Renal cortical epithelial cell (primary cell): ENCODE measurements at places on chromosomes 12 and 14.

DNA sequence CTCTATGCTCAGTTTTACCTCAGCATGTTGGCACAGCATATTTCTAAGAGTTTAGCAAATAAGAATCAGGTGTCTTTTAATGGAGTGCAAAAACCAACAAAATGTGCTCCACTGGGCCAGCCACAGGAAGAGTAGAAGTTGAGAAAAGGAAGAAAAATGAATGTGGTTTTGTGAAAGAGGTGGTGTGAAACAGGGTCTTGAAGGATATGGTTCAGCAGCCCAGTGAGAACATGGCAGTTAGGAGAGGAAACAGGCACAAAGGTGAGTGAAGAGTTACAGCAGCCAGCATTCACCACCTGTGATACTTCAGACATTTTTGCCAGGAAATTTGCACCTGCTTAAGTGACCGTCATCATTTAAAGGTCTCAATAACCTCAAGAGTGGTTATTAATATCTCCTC, 2.4 kb downstream of the STAB2 start:
- DNase-seq = no peak

- DNase-seq = peak; percentile 74
These were observed 42.9 kb downstream of the FLRT2 start for GRCh38 chr14:85572845-85573244.

DNA sequence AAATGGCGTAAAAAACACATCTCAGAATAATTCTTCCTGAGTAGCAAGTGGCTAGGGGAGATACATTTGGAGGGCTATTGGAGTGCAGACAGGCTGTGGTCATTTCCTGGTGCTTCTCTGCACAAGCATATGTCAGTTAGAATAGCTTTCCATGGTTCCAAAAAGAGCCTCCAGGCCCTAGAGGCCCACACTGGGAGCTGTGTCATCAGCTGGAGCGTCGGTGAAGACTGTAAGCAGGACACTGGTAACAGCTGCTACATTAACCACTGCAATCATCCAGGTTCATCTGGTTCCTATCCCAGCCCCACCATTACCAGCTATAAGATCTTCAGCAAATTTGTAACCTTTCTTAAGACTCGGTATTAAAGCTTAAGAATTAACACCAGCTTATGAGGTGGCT, 31.7 kb upstream of the APPL2 start:
- DNase-seq = no peak

GRCh38 chr14:51901475-51902024, 41.1 kb downstream of the GNG2 start:
- no peak for DNase-seq

DNA sequence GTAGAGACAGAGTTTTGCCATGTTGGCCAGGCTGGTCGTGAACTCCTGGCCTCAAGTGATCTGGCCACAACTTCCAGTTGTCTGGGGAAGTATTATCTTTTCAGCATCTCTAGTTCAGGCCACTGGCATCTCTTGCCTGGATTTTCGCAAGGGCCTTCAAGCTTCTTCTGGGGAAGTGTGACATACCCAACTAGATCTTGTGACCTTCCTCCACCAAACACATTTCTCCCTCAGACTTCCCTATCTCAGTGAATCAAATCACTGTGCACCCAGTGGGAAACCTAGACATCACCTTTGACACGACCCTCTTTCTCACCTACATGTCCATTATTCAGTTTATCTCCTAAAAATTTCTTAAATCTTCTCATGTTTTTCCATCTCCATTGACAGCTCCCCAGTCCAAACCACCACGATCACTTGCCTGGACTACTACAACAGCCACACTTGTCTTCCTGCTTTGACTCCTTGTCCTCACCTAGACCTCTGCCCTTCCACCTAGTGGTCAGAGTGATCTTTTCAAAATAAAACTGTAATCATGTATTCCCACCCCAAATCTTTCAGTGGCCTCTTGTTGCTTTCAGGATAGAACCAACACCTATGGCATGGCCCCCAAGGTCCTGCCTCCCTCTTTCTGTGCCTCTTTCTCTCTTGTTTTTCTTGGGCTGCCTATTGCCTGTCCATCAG, 3.3 kb downstream of the EEF1AKMT3 start:
- no peak for DNase-seq

DNA sequence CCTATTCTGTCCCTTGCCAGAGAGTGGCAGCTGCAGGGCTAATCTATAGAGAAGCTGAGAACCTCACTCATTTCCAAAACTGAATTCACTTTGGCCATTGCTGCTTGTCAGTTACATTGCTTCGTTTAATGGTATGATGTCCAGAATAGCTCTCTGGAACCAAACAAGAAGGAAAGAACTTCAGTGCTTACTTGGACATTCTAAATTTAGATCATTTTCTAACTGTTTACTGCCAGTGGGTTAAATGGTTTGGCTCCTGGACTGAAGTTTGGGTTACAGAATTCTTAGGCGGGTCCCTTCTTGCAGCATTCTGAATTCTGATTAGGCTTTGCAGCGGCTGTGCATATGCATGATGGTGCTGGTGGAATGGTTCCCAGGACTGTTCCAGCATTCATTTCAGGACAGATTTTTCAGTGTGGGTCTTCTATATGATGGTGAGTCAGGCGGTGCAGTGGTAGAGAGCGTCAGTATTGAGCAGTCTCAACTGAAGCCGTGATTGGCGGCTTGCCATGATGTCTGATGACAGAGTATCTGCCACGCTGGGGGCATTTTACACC, 148.7 kb downstream of the DYRK2 start:
- no peak for DNase-seq

GRCh38 chr12:92051441-92051840, 94.2 kb downstream of the BTG1 start:
- DNase-seq = no peak

DNA sequence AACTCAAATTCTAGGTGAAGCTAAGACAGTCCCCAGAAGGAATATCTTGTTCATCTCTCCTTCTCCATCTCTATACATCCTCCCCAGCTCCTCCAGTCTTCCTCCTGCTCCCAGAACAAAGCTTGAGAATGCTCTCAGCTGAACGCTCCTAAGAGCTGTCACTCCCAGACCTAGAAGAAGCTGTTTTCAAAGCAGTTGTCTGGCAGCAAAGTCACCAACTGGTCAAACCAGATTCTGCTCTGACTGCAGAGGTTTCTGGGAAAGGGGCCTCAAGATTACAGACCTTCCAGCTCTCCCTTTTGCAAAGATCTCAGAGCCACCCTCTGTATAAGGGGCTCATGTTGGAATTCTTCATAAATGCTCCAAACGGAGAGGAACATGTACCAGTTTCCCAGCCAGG, 9.6 kb upstream of the HSPB8 start:
- DNase-seq = no peak

DNA sequence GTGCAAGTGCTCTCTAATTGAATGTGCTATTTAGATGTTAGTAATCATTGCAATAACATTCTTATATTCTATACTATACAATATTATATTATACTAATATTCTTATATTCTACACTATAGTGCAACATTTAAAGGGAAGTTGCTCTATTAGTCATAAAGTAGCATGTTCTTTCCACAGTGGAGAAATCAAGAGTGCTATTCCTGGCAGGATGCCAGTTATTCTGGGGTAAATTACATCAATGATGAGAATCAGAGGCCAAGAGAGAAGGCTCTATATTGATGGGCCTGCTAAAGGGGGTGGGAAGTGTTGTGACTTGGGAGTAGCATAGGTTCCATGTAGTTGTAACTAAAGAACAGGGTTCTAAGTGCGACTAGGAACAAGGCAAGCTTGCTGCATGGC, 121.5 kb downstream of the SLC15A5 start:
- no peak for DNase-seq

GRCh38 chr12:8077207-8077606, 4.9 kb upstream of the NECAP1 start:
- DNase-seq = peak; percentile 73

GRCh38 chr12:49060237-49061156, at the start of gene KMT2D:
Gene KMT2D, minus strand, starts transcription at chr12:49060794. Its CDS starts 5,470 bp downstream, at chr12:49055324.
- peak; percentile 75 for DNase-seq

DNA sequence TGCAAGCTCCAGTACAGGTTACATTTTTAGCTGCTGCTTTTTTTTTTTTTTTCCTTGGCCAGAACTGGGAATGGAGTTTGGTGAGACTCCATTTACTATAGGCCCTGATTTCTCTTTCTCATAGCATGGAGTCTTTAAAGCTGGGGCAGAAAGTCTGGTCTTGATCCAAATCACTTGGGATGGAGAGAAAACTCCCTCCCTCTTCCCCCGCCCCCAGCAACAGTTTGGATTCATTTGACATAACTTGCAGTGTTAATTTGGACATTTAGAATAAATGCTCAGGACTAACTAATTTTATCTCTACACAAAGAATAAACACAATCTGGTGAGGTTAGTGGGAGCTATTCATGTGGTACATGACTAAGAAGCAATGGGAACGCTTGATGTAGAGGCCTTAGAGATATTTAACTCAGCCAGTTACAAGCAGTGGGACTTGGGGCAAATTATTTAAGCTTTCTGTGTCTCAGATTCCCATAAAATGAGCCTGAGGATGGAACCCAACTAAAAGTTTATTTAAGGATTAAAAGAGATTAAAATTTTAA, 107.3 kb upstream of the ARHGAP5 start:
- peak; percentile 62 for DNase-seq

- no peak for DNase-seq
These were observed 663.4 kb downstream of the TMTC2 start for GRCh38 chr12:83349907-83350611.

GRCh38 chr14:62722406-62722805, 322.9 kb downstream of the KCNH5 start:
- no peak for DNase-seq

GRCh38 chr12:84073401-84073800, 839.2 kb downstream of the SLC6A15 start:
- DNase-seq = no peak

GRCh38 chr14:101078170-101078891, 174.8 kb upstream of the RTL1 start:
- DNase-seq = no peak
